Activated CD8-positive, alpha-beta memory T cell treated with anti-CD3 and anti-CD28 coated beads, Interleukin-2, amount 10 ng/mL, durations not matched to agents 7 days and 5 days (primary cell): ENCODE measurements at places on chromosomes 5 and 9.

DNA sequence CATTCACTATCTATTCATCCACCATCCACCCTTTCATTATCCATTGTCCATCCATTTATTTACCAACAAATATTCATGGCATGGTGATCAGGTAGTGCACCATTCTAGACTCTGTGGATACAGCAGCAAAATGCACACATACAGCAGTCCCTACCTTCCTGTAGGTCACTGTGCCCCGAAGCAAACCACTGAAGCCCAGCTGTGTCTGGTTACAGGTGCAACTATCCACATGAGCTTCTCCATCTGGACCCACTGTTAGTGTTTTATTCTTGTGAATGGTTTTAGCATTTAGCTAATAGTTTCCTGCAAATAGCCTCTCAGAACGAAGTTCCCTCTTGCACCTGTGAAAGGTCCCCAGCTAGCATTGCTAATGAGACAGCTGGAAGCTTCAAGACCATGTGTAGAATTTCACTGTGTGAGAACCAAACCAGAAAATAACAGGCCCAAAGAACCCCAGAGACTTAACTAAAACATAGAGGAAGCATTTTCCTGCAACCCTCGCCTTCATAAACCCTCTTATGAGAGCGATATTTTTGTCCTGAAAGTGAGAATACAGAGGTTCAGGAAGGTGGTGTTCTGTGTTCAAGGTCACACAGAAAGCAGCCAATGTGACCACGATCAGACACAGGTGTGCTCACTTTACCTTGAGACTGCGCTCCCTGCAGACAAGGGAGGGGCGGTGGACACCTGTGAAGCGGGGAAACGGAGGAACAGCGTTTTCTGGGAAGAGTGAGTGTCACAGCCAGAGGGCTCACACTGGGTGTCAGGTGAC is 18.5 kb downstream of the PAEP start:
- DNase-seq: no peak

GRCh38 chr5:104941030-104941645 is 1378.5 kb upstream of the NUDT12 start:
- no peak for DNase-seq

- DNase-seq: no peak
Measured at GRCh38 chr5:151551985-151552384, 39.1 kb downstream of the FAT2 start.

DNA sequence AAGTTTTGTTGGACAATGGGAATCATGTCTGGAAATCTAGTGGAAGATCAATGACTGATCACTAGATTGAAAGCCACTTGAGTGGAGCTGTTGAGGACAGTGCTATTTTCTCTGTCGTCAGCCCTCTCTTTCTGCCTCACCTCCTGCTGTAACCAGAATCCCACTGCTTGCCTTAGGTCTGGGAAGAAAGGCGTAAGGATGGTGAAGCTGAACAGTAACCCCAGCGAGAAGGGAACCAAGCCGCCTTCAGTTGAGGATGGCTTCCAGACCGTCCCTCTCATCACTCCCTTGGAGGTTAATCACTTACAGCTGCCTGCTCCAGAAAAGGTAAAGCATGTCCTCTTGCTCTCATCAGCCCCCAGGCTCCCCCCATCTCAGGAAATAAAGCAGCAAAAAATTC is 1.1 kb downstream of the NSG2 start:
- DNase-seq: no peak

GRCh38 chr5:54049963-54050362 is 260.4 kb downstream of the ARL15 start:
- no peak for DNase-seq

- DNase-seq: no peak
Measured at GRCh38 chr5:13809921-13810320, 134.6 kb downstream of the DNAH5 start.

DNA sequence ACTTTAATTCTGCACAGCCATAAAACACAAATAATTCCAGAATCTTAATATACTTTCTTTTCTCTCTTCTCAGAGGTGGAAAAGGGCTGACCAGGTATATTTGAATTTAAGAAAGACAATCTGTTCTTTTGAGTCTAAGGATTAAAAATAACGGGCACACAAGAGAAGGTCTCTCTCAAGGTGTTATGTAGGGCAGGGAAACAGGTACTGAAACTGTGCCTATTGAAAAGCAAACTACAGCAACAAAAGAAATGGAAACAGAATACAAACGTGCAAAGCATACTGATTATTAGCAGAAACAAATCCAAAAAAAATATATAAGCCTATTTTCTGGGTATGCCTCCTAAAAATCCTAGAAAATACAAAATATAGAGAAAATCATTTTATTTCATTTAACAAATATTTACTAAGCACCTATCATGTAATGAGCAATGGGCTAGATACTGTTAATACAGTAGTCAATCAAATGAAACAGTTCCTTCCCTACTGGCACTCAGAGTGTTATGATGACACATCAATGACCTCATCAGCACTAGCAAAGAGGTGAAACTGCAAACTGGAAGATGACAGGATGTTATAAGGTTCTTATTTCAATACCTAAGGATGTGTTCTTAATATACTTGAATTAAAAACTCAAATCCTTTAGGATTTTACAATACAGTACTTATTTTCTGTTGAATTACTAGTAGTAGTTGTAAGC is 87.7 kb downstream of the AUH start:
- no peak for DNase-seq

GRCh38 chr5:68861099-68861498 is 232.7 kb upstream of the SLC30A5 start:
- DNase-seq: no peak

DNA sequence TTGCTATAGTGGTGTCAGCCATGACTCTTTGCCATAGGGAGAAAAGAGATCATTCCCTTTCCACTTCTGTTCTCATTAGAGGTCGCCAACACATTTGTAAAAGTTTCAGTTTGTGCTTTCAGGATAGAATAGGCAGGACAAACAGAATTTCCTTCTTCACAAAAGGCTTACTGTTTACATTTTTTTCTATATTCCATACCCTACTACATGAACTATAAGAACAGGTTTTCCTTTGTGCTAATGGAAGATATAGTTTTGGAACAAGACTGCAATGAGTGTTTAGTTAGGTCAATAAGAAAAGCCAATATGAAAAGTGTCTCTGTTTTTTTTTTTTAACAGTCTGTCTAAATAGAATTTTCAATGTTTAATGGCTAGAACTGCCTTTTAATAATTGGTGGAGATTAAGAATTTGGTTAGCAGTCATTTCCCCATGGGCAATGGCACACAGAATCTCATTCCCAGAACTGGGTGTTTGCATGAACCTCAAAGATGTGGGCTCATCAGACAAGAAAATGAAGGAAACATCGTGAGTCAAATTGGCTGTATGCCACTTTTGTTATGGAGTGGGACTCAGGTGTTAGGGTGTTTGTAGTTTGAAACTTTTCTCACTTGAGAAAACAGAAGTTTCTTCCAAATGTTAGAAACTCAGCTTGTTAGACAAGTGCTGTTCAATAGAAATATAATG is 75.2 kb upstream of the PRLR start:
- no peak for DNase-seq

DNA sequence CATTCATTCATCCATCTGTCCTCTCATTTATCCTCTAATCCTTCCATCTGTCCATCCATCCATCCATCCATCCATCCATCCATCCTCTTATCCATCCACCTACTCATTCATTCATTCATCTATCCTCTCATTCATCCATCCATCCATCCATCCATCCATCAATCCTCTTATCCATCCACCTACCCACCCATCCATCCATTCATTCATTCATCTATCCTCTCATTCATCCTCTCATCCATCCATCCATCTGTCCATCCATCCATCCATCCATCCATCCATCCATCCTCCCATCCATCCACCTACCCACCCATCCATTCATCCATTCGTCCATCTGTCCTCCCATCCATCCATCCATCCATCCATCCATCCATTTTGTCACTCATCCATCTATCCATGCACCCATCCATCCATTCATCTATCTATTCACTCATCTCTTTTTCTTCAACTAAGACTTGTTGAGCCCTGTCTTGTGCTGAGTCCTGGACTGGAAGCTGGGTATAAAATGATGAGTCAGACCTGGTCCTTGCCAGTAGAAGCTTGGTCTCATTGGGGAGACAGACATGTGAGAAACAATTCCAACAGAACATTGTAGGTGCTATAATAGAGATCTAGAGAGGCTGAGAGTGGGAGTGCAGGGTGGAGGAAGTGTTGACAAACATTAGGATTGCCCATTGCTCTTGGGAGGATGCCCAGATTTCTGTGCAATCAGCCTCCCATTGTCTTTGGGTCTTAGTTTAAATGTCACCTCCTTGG is 55.0 kb upstream of the IER5L start:
- DNase-seq: no peak

- no peak for DNase-seq
Measured at GRCh38 chr9:126375386-126375785, 48.8 kb downstream of the MVB12B start.
